ENCODE measurements at places on chromosomes 7 and 10.

DNA sequence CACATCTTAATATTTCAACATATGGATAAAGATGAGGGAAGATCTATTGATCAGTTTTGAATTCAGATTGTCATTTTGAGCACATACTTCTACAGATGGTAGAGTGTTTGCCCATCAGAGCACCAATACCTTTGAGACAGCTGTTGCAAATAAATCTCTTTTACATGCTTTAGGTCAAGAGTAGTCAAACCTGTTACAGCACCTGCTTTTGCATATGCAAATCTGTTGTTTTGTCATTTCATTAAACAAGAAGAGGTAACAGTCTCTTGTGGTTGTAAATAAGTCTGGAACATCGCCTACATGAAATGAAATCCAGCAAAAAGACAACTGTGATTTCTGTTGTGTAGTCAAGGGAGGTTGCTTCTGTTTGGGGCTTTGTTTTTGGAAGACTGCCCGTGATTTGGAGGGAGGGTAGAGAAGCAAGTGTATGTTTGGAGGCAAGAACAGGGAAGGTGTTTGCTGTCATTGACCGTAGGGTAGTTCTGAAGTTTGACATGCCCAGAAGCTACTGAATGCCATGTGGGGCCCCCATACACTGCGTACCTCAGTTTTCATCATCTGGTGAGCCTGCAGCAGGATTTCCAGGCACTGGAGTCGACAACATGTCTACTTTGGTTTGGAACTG is 233.6 kb upstream of the PPP1R3A start:
- no peak for DNase-seq

GRCh38 chr10:131198843-131199242 is 112.7 kb downstream of the TCERG1L start:
- no peak for DNase-seq

- no peak for DNase-seq
Measured at GRCh38 chr10:73959484-73960243, 38.3 kb upstream of the VCL start.

DNA sequence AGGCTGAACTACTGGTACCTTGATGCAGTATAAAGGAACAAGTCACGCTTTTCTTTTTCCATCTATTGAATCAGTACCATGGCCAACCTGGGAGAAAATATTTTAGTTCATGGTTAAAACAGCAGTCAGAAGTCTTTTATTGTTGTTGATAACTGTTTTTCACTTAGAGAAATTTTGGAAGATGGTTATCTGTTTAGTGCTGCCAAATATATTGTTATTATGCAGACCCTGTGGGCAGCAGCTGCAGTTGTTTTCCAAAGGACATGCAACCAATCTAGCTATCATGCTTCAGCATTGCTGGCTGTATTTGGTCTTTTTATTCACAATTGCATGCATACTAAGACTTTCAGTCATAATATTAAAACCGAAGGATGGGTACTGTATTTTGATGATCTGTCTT is 169.5 kb downstream of the BBS9 start:
- no peak for DNase-seq

DNA sequence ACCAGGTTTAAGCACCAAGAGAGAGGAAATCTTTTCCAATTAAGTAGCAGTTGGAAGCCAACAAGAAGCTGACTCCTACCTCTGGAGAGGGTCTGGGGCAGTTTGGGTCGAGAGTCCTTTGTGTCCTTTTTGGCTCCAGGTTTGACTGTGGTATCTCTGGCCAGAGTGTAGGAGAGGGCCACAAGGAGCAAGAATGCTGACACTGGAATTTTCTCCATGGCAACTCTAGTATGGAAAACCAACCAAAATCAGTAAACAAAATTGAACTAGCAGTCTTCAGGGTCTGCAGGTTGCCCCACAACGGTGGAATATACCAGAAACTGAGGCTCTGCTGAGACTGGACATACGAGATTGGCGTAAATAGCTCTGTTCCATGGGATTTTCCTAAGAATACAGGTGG is 3.2 kb downstream of the AGR2 start:
- DNase-seq = no peak

Measured in activated CD4-positive, CD25-positive, alpha-beta regulatory T cell treated with anti-CD3 and anti-CD28 coated beads, Interleukin-2, amount 50 U/mL, for 72 hours (primary cell).